CD14-positive monocyte (primary cell): ENCODE measurements at places on chromosomes 6 and 20.

DNA sequence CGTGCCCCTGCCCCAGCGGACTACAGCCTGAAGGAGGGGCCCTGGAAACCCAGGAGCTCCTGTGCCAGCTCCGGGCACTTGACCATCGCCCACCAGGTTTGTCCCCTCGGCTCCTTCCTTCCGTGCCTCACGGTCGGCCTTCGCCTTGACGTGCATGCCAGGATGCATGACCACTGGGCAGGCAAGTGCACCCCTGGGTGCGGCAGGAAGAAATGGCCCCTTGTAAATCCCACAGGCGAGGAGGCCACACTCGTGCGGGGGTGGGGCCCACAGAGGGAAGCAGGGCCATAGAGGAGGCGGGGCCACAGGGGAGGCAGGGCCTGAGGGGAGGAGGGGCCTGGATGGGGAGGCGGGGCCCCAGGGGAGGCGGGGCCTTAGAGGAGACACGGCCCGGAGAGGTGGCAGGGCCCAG is 81.7 kb downstream of the YTHDF1 start:
- no peak for DNase-seq

GRCh38 chr20:4635342-4635741 is 86.4 kb upstream of the PRND start:
- no peak for DNase-seq

GRCh38 chr6:44561832-44562665 is 174.5 kb downstream of the CDC5L start:
- peak; percentile 37 for DNase-seq

GRCh38 chr6:53179961-53180651 is 31.5 kb upstream of the GCM1 start:
- DNase-seq: peak; percentile 5

GRCh38 chr6:2915150-2915549 is 12.0 kb upstream of the SERPINB9 start:
- DNase-seq: no peak

DNA sequence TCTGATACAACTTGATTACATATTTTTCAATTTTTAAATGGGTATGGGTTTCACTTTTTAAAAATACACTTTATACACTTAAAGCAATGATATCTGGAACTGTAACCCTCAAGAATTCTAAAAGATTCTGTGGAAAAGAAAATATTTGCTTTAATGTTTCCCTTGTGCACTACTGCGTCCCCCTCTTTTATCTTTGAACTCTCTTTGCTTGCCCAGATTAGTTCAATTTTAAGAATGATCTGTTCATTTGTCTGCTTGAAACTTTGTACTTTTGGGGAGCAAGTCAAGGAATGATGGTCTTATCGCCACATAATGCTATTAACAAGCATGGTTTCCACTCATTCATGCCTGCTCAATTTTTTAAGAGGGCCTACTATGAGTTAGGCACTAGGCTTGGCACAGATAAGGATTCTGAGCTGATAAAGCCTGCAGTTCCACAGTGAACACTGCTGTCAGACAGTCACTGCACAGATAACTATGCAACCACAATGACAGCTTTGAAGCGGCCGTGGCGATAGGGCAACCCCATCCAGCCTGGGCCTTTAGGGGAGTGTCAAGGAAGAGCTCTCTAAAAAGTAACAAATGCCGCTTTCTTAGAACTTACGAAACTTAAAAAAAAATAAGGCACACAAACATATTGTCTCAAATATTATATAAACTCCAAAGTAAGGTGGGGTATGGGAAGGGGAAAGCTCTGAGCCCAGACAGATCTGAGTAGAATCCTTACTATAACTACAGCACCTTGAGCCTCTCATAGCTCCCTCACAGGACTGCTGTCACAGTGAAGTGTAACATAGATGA is 29.7 kb downstream of the FYN start:
- DNase-seq: no peak

- peak; percentile 58 for DNase-seq
These were observed 32.2 kb upstream of the LAMP5 start for GRCh38 chr20:9482180-9482579.

- DNase-seq: no peak
These were observed 14.6 kb downstream of the GMDS start for GRCh38 chr6:2230659-2231277.

GRCh38 chr20:24066076-24066700 is 77.6 kb upstream of the GGTLC1 start:
- no peak for DNase-seq

DNA sequence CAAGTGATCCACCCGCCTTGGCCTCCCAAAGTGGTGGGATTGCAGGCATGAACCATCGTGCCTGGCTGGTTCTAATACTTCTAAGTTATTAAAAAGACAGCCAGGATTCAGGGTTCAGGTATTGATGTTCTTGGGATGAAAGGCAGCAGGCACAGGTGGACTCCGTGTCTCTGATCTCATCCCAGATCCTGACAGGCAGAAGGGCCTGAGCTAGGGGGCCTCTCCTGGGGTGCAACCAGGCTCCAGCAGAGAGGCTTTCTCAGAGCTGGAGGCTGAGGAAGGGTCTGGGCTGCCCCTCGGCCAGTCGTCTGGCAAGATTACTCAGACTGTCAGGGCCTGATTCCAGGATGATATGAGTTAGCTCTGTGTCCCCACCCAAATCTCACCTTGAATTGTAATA is 106.3 kb downstream of the SCML4 start:
- DNase-seq: no peak

GRCh38 chr6:110930781-110931180 is 27.7 kb upstream of the GTF3C6 start:
- no peak for DNase-seq
